ENCODE measurements at places on chromosomes 1 and 21.

DNA sequence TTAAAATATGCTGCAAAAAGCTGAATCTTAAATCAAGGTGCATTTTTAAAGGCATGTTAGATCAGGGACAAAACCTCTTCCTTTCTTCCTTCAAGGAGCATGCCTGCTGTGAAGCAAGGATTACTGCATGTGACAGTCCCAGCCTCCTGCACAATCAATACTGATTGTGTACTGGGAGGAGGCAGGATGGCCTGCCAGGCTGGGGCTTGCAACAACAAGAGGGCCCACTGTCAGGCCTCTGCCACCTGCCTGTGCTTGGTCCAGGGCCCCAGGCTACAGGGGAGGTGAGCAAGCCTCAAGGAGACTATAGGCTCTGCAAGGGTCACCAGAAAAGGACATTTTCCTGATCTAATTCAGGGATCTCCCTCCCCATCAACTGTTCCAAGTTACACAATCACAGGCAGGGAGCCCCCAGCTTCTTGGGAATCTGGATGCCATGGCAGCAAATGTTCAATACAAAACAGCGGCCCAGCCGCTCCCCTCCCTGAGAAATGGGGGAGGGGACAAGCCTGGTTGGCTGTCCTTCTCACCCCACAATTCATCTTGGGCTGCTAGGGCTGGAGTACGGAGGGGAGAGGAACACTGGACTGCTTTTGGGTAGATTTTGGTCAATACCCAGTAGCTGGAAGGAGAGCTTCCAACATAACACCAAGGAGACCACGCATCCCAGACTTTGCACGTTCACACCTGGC is 76.7 kb downstream of the SSBP3 start:
- DNase-seq, result no peak

GRCh38 chr21:44793592-44794374 is 7.8 kb downstream of the UBE2G2 start:
- no peak for DNase-seq

GRCh38 chr1:219277304-219278105 is 103.8 kb downstream of the LYPLAL1 start:
- DNase-seq, result no peak

GRCh38 chr21:37380349-37381323 is 14.1 kb downstream of the DYRK1A start:
- DNase-seq, result no peak

- no peak for DNase-seq
Measured at GRCh38 chr1:245467804-245468203, 313.0 kb downstream of the KIF26B start.

- DNase-seq, result no peak
Measured at GRCh38 chr1:41907446-41907845, 11.3 kb downstream of the HIVEP3 start.

GRCh38 chr1:81577004-81577697 is 223.6 kb upstream of the ADGRL2 start:
- no peak for DNase-seq

- no peak for DNase-seq
Measured at GRCh38 chr1:81073580-81073979, 727.2 kb upstream of the ADGRL2 start.

GRCh38 chr1:99737016-99737415 is 29.4 kb downstream of the FRRS1 start:
- no peak for DNase-seq

DNA sequence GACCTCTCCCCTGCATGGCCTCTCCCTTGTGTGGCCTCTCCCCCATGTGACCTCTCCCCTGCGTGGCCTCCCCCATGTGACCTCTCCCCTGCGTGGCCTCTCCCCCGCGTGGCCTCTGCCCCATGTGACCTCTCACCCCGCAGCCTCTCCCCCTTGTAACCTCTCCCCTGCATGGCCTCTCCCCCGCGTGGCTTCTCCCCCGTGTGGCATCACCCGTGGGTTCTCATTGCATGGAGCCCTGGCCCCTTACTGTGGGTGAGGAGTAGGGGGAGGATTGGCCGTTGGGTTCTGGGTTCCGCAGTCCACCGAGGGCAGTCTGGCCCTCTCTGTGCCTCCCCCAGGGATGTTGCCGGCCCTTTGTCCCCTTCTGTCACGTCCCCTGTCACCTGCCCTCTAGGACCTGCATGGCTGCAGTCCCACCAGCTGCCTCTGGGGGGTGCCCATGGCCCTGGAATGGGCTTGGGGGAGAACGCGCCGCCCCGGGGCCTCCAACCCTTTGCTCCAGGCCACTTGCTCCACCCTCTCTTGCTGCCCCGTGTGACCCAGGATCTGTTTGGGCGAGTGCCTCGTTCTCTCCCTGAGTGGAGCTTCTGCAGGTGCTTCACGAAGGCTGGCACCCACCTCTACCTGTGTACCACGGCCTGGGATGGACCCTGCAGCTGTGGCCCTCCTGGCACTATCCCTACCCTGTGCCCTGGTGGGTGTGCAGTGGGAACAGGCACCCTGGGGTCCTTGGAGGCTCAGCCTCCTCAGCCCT is 21.3 kb downstream of the RRP1 start:
- peak; percentile 49 for DNase-seq

DNA sequence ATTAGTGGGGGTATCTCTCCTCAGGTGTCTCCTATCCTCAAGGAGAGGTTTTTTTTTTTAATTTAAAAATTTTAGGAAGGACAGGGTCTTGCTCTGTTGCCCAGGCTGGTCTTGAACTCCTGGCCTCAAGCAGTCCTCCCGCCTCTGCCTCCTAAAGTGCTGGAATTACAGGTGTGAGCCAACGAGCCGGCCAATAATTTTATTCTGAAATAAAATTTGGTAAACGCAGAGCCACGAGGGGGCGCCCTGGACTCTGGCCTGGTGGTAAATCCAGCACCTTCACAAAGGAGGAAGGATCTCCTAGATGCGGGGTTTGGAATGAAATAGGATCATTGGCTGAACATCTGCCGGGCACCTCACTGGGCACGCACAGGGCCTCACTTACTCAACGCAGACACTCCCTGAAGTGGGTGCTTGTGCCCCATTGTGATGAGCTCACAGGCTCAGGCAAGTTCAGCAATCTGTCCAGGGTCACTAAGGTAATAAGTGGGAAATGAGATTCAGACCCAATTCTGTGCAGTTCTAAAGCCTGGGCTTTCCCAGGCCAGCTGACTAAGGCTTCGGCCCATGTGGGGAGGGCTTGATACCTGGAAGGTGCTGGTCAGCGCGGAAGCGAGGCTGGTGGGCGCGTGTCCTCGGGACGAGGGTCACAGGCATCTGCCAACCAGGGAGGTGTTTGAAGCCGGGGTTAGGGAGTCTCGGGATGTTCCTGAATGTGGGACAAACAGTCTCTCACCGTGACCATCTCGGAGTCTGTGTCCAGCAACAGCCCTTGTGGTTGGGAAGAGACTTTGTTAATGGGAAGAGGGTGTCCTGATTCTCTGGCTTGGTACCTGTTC is 32.7 kb upstream of the ETV3 start:
- peak; percentile 16 for DNase-seq

DNA sequence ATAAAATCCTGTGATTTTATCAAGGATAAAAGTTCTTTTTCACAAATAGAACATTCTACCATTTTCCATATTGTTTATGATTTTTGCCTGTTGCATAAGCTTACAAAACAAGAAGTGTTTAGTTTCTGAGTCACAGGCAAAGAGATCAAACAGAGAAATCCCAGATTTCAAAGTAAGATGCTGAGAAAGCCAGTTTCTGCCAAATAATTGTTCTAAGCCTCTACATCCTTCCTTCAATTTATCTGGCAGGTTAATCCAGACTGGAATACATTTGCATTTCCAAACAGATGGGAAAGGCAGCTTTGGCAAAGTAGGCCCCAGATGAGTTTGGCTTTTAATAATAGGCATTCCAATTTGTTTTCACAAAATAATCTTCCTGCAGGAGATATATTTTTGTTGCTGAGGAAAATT is 2.5 kb downstream of the SLC1A7 start:
- no peak for DNase-seq

DNA sequence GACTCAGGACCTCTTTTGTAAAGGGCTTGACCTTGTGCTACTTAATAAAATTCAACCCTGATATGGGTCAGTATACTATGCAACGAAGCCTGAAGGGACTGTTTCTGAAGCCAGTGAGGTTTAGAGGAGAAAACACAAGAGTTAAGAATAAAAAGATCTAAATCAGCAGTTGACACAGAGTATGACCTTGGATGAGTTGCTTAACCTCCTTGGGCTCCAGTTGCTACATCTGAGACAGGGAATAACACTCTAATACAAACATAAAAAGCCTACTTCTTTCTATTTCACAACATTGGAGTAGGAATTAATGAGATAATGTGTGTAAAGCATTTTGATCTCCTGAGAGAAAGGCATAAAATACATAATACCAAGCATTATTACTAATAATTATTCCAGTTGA is 882.4 kb upstream of the ADGRL2 start:
- DNase-seq, result no peak

- no peak for DNase-seq
Measured at GRCh38 chr1:226144045-226144444, 42.5 kb downstream of the ACBD3 start.

- DNase-seq, result peak; percentile 70
Measured at GRCh38 chr1:20787029-20787839, at the start of gene HP1BP3. Gene HP1BP3, minus strand, starts transcription at chr1:20787307. Its CDS starts 6,867 bp downstream, at chr1:20780440.

GRCh38 chr1:113872219-113872935 is 865 bp upstream of the PTPN22 start:
- peak; percentile 61 for DNase-seq

DNA sequence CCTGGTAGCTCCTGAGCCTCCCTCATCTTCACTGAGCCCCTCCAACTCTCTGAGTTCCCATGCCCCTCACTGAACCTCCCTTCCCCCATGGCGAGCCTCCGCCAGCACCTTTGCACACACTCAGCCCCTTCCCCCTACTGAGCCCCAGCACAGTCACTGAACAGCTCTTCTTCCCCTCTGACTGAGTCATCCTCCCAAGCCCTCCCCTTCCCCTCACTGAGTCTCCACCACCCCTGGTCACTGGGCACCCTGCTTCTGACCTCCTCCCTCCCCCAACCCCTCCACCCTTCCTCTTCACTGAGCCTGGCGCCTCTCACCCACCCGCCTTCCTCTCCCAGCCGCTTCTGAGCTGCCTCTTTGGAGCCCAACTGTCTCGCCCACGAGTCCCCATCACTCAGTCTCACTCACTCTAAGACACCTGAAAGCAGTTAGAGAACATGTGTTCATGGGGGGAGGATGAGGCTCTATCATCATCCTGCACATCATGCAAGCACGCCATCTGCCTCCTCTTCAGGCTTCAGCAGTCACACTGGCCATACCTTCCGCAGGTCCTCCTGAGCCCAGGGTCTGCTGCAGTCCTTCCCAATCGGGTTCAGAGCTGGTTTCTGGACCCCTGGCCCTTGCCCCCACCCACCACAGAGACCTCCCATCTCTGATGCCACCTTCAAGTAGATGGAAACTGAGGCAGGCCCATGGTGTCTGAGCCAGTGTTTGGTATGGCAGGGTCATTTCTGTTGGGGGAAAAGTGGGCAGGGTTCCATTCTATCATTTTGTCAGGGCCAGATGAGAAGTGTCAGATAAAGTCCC is 2.0 kb upstream of the TRNP1 start:
- no peak for DNase-seq

DNA sequence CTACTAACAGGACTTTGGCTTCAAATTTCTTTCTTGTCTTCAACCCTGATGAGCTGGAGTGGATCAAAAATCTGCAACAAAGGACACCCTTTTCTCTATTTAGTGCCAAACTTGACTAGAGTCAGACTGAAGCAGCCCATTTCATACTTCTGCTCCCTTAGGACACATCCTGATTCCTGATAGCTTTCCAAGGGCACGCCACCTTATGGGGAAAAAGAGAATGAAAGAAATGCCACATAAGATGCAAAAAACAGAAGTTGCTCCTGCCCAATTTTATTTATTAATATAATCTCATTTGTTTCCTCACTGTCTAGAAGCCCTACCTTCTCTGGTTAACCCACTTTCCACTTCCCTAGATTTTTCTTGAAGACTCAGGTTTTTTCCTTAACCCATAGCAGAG is 72.7 kb upstream of the NBPF4 start:
- no peak for DNase-seq

DNA sequence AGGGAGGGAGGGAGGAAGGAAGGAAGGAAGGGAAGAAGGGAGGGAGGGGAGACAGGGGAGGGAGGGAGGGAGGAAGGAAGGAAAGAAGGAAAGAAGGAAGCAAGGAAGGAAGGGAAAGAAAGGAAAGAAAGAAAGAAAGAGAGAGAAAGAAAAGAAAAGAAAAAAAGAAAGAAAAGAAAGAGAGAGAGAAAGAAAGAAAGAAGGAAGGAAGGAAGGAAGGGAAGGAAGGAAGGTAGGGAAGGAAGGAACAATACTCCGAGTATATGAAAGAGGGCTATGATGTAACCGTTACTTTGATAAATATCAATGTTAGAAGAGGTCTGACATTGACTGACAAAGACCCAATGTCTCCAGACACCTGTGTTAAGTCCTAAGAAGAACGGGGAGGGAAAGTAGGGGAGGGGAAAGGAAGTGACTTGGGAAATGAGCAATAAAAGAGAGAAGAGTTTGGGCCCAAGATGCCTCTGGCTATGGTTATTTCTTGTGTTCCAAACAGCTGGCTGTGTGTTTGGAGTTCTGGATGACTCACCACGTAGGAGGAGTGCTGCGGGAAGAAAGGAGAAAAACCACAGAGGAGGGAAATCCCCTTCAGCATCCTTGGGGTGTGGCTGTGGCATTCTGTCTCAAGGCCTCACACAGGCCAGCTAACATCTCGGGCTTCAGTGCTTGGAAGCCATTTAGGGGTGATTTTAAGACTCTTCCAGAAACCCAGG is 37.0 kb upstream of the RXRG start:
- no peak for DNase-seq

- DNase-seq, result no peak
Measured at GRCh38 chr1:97094247-97094972, 372.8 kb downstream of the PTBP2 start.

GRCh38 chr1:40736085-40736531 is 44.6 kb downstream of the NFYC start:
- no peak for DNase-seq

GRCh38 chr1:224526771-224527170 is 89.3 kb upstream of the CNIH3 start:
- no peak for DNase-seq

DNA sequence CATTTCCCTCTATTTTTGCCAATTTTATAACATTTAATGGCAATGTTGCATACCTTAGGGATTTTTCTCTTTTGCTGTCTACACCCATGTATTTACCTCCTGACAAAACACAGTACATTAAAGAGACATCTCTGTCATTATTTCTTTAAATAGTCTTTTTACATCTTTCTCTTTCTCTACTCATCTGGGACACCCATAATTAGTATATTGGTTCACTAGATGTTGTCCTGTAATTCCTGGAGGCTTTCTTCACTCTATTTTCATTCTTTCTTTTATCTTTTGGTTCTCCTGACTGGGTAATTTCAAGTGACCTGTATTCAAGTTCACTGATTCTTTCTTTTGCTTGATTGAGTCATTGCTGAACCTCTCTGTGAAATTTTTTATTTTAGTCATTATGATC is 74.3 kb downstream of the FCRL5 start:
- DNase-seq, result no peak

DNA sequence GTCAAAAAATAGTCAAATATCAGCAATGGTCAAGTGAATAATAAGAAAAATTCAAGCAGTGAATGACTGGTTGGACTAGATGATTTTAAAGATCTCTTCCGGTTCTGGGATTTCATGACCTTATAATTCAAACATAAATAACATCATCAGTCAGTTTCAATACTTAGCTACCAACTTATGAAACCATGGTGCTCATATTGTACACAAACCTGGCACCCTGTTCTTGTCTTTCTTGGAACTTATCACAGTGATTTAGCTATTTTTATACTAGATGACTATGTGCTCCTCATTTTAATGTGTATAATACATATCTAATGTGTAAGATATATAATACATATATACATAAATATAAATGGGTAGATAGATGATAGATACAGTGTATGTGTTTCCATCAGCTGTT is 156.9 kb downstream of the CLEC20A start:
- DNase-seq, result no peak

- DNase-seq, result peak; percentile 82
Measured at GRCh38 chr1:180515857-180516388, 13.5 kb upstream of the ACBD6 start.

GRCh38 chr21:32102426-32102825 is 176.4 kb downstream of the MIS18A start:
- no peak for DNase-seq

All from KG1 (cell line).